Stimulated activated CD4-positive, alpha-beta T cell treated with anti-CD3 and anti-CD28 coated beads, Interleukin-4, amount 100 ng/mL, for 48 hours (primary cell): ENCODE measurements at places on chromosomes 4 and X.

DNA sequence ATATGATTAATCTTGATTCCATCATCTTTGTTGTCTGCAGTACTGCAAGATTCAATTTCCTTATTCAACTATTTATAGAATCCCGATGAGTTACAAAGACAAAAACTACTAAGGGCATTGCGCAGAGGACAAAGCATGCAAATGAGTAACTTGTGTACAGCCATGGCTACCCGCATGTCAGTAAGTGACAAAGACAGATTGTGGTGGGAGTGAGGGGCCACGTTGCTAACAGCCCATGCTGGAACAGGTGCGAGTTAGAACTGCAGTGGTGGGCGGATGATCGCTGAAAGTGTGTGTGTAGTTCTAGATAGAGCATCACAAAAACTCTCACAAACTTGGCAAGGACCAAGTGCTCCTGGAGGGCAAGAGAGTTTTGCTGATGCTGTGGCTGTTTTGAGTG is 49.5 kb downstream of the ACOX3 start:
- DNase-seq: no peak

GRCh38 chr4:171948038-171948437 is 134.8 kb downstream of the GALNTL6 start:
- DNase-seq: no peak

DNA sequence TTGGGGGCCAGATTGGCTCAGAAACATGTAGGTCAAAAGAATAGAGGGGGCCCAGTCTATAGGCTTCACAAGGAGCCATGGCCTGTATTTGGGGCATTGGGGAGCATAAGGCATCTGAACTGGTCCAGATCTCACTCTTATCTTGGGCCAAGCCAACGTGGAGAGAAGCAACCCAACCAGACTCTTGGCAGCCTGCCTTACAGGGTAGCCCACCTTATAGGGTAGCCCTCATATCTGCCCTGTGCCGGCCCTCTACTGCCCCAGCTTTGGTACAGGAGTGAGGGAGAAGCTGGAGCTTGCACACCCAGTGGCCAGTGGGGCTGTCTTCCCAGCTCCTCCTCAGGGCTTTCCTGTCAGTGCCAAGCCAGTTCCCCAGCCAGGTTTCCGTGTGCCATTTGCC is 142.2 kb downstream of the AMMECR1 start:
- no peak for DNase-seq

DNA sequence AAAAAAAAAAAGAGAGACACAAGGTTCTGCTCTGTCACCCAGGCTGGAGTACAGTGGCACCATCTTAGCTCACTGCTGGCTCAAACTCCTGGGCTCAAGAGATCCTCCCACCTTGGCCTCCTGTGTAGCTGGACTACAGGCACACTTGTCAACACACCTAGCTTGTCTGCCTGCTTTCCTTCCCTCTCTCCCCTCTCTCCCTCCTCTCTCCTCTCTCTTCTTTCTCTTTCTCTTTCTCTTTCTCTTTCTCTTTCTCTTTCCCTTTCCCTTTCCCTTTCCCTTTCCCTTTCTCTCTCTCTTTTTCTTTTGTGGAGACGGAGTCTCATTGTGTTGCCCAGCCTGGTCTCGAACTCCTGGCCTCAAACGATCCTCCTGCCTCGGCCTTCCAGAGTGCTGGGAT is 132.1 kb downstream of the DIPK2B start:
- DNase-seq: no peak
